CD8-positive, alpha-beta memory T cell (primary cell): ENCODE measurements at places on chromosomes 6 and 20.

GRCh38 chr6:30885999-30886896, 1.9 kb downstream of the DDR1 start:
- DNase-seq = no peak

DNA sequence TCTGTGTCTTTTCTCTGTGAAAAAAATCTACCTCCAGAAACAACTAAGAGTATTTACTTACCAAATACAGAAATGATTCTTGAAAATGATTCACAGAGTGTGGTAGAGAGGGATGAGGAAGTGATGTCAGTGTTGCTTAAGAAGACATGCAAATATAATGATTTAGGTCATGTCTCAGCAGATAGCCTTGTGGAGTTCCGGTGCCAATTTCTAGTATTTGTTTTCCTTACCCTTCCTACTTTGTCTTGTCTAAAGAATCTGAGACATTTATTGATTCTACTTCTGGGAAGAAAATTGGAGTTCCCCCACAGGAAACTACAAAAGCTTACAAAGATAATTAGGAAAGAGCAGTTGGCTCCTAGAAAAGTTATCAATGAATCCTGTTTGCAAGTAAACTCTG, 68.8 kb downstream of the GJA1 start:
- DNase-seq = no peak

DNA sequence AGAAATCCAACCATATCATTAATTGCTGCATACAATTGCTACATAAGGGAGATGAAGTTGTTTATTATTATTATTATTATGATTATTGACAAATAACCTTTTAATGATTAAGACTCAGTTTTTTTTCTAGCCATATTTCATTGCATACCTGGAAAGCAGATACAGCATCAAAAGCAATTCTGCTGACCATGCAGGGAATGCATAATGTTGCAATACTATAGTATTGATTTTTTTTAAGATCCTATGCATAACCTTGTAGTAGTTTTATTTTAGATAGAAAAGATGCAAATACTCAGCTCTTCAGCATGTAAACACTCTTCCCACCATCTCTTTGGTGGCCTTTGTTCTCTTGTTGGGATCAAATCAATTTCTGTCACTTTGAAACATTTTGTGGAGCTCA, 300.9 kb upstream of the MAP3K7 start:
- DNase-seq = no peak

DNA sequence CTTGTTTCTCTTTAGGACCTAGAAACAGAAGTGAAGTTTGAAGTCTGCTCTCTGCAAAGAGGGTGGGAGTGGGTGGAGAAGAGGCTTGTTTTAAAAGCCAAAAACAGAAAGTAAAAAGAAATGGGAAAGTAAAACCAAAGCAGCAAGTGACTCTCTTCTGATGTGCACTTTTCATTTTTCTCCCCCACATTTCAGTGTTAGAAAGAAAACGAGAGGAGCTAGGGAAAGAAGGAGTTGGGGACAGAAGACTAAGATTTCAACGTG, 1.3 kb downstream of the C6orf141 start:
- no peak for DNase-seq

DNA sequence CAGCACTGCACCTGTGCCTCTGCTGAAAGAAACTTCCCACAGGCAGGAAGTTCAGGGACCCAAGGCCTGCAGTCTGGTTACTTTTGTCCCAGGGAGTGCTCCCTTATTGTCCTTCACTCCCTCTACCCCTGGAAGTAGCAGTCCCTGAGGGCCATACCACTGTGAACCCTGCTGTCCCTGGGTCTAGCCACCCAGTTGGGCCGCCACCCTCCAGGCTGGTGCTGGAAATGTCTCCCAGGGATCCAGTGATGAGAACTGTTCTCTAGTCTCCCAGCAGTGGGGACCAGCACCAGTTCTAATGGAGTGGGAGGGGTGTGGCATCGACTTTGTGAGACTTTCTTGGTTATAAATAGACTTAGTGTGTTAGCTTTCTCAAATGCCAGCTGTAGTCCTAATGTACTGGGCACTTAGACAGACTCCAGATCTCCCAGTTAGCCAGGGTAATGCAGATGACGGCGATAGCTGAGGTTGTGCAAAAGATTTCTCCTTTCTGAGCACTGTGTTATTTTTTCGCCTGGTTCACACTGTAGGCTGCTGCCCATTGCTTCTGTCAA, 462.5 kb downstream of the CDH26 start:
- no peak for DNase-seq

- no peak for DNase-seq
Measured at GRCh38 chr6:27867945-27868300, 44.3 kb downstream of the OR2B2 start.
